ENCODE measurements at places on chromosomes 12 and 14.

DNA sequence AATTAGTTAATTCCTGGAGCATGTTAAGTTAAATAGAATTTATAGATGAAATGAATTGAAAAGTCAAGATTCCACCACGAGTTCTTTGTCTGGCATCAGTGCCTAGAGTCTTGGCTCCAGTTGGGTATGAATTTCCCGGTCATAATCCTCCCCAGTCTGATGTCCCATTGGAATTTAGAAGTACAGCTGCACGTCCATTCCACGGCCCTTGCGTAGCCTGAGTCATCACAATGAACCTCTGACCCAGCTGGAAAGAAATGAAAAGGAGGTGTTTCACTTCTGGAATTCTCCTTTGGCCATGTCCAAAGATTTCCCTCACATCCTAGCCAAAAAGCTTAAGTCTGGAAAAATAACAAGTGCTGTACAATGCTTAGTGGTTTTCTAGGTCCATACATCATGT lies 122.7 kb downstream of the KICS2 start:
- DNase-seq, result no peak

GRCh38 chr14:38207736-38208617 lies at the start of gene SSTR1:
SSTR1 (plus strand) TSS chr14:38207904; CDS start chr14:38209390, 1,486 bp downstream.
- DNase-seq, result no peak

GRCh38 chr12:86137936-86138335 lies 118.3 kb downstream of the MGAT4C start:
- DNase-seq, result no peak

- DNase-seq, result no peak
These were observed 2.4 kb upstream of the TAS2R50 start for GRCh38 chr12:10989107-10989506.

GRCh38 chr14:103854822-103855733 lies 7.7 kb upstream of the PPP1R13B start:
- DNase-seq, result no peak

DNA sequence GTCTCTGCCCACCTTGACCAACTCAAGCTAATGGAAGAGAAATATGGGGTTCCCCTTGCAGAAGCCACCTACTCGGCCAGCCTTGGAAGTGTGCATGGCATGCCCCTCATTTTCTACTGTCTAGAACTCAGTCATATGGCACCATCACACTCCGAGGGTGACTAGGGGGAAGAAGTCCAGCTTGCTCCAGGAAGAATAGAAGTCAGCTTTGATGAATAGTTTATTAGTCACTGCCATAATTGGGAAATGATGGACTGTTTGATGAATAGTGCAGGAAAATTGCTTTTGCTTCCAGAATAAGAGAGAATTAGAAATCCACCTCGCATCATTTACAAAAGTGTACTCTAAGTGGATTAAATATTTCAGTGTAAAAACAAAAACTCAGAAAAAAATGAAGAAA lies 1030.6 kb downstream of the VRK1 start:
- DNase-seq, result no peak

DNA sequence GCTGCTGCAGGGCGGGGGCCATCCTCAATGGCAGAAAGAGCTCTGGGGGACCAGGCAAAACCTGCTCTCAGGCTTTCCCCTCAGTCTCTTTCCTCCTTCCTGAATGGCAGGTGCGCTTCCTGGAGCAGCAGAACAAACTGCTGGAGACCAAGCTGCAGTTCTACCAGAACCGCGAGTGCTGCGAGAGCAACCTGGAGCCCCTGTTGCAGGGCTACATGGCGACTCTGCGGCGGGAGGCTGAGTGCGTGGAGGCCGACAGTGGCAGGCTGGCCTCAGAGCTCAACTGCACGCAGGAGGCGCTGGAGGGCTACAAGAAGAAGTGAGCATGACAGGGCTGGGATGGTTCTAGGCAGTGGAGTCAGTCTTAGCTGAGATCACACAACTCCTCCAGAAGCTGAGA lies 22.9 kb upstream of the KRT83 start:
- DNase-seq, result no peak

DNA sequence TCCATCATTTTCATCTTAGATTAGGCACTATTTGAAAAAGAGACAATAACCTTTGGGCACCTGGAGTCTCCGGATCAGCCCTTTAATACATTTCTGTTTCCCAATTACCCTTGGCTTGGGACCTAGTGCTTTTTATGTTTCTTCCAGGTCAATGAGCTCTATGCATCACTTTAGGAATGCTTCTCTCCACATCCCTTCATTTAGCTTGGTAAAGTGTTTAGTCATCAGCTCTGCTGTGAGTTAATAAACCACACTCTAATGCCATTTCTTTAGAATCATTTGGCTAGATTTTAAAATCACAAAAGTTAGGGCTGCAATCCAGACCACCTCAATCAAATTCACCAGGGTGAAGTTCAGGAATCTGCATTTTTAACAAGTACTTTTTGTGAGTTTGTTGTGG lies 41.7 kb downstream of the RASSF9 start:
- DNase-seq, result no peak

GRCh38 chr14:45658226-45658916 lies 405.4 kb upstream of the MIS18BP1 start:
- DNase-seq, result no peak
